ENCODE measurements at places on chromosomes 5 and 9.
A peak's percentile ranks its signal among the peaks of the same experiment; 100 is the strongest.

DNA sequence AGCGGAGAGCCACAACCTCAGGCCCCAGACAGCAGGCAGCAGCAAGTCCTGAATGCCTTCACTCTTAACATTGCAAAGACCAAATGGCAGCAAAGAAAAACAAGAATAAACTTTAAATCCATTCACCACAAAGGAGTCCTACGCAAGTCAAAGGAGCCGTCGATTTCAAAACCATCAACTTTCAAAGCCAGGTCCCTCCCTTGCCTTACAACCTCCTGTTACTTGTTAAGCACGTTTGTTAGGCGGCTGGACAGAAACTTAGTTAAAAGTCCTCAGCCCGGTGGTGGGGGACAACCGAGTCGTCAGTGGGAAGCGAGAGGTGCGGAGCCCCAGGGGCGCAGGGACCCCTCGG lies 938 bp downstream of the LPAR1 start:
- no peak for DNase-seq

DNA sequence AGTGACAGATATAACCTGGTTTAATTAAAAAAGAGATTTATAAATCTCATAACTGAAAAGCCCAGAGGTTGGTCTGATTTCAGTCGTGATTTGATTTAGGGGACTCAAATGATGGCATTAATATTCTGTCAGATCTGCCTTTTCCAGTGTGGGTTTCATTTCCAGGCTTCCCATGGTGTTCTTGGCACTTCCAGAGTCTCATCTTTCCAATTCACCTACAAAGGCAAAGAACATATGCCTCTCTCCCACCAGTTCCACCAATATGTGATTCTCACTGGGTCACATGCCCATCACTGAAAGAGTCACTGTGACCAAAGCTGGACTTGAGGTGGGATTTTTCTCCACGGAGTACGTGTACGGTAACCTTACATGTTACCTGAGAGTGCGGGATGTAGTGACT lies 137.4 kb upstream of the IL12B start:
- DNase-seq: no peak

DNA sequence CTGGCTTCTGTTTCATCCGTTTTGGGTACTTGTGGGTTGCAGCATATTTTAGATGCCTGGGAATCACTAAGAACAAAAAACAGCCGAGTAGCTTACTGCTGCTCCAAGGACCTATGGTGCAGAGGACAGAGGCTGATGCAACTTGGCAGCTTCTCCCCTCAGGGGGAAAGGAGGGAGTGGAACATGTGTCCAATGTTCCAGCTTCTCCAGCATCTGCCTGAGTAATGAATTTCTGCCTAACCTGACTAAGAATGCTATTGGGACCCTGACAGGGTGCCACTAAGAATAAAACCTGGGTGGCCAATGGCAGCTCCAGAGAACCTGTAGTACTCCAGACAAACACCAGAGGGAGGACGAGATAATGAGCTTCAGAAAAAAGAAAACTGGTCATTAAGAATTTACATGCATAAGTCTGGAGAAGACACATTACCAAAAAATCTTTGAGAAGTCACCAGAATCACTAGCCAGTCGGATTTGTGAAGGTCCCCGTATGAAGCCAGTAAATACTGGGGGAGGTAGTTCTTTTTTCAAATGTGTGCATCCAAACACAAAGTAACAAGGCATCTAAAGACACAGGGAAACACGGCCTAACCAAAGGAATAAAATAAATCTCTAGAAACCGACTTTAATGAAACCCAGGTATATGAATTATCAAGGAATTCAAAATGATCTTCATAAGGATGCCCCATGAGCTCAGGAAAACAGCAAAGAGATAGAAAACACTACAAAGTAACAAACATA lies 293.5 kb downstream of the HINT1 start:
- DNase-seq: peak; percentile 48

DNA sequence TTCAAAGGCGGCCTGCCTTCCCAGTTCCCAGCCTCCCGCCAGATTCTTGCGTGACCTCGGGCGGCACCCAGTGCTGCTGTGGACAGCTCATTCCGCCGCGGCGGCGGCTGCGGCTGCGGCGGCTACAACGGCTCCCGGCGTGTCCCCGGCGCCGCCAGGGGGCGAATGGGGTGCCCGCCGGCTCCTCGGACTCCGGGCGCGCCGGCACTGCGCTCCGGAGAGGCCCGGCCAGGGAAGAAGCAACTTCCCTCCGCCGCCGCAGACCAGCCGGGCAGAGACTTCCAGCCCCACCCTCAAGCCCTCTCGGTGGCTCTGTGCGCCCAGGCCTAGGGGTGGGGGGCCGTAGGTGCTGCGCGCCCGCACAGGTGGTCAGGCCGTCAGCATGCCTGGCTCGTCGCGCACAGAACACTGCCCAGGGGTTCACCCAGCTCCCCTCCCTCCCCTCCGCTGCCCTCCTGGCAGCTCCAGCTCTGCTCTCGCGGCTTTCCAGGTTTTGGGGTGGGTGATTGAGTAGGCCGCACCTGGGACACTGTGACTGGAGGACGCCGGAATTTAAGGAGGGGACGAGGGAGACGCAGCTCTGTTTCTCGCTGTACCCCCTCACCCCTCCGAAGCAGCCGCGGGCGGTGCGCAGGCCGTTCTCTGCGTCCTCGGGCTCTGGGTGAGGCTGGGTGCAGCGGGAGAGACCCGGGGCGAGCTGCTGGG lies 20.2 kb downstream of the IGIP start:
- DNase-seq: peak; percentile 81

DNA sequence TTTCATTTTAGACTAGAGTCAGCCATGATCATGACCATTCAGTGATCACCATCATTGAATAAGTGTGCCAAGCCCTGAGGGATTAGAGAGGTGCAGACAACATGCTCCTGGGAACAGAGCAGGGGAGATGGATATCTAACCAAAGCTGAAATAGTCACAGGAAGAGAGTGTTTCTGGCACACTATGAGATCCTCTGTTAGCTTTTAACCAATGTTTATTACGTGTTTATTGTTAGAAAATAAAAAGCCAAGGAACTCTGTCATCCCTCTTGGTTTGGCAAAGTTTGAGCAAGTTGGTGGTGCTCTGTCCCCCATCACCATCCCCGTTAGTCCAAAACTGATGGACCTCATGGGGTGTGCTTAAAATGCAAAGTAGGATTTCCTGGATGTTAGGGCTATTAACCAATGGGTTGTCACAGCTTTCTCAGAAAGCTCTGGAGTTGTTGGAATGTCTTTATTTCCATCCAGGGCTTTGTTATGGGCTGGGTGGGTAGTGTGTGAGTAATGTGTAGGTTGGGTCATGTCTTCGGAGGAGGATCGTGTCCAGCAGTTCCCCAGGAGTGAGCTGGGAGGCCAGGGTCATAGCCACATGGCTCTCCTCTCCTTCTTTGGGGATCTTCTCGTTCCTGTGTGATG lies 34.9 kb downstream of the SLC28A3 start:
- no peak for DNase-seq

GRCh38 chr5:130216286-130216685 lies 312.0 kb downstream of the CHSY3 start:
- DNase-seq: no peak
